Cerebellar nuclear complex (tissue), 1 donor: ENCODE measurements at places on chromosomes 16 and 17.

DNA sequence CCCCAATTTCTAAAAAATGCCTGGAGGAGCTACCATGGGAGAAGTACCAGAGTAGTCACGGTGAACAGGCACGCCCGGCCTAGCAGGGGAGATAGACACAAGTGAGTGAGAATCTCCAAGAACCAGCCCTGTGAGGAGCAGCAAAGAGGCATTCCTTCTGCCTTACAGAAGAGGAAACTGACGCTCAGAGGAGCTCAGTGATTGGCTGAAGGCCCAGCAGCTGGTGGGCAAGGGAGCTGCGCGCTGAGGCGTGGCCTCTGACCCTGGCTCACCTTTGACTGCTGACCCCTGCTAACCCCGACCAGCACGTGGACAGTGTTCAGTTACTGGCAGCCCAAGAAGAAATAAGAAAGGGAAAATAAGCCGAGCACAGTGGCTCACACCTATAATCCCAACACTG is 1.8 kb downstream of the C16orf96 start:
- DNase-seq = no peak

- DNase-seq = no peak
Observed at GRCh38 chr17:30031214-30031869, 85.3 kb upstream of the NSRP1 start.

- DNase-seq = no peak
Observed at GRCh38 chr16:50584033-50584722, 36.0 kb downstream of the NKD1 start.

DNA sequence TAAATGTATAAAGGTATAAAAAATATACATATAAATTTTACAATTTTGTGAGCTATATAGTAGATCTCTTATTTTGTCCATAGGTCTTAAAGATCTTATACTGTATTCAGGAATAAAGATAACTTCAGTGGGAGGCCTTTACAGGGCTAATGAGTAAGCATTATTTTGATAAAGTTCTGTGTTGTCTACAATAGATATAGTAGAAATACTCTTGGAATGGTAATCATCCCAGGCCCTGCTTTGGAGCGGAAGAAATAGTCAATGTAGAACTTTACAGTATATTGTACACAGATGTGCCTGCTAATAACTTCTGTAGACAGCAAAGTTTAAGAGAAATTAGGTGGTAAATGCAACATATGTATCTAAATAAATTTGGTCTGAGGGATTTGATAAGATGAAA is 42.6 kb downstream of the TENT4B start:
- DNase-seq = no peak

DNA sequence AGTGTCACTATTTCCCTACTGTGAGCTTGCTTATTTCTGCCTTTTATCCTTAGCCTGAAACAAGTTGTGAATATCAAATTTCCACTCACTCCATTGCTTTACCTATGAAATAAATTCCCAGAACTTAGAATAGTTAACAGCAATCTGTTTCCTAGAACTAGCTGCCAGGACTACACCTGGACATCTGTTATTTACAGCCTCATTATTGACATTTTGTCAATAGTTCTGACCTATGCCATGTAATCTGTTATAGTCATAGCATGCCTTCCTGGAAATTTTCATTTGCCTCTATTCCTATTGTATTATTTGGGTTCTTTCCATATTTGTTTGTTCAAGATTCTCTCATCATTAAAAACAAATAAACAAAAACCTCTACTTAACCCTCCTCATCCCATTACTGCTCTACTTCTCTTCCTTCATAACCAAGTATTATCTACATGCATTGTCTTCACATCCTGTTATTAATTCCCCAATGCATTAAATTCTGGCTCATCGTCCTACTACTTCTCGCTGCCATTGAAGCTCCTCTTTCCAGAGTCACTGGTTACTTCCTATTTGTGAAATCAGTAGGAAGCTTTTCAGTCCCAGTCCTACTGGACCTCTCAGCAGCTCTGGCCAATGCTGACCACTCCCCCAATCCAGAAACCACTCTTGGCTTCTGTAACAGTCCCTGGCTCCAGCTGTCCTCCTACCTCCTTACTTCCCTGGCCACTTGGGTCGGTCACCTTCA is 55.3 kb downstream of the PIGL start:
- DNase-seq = no peak

DNA sequence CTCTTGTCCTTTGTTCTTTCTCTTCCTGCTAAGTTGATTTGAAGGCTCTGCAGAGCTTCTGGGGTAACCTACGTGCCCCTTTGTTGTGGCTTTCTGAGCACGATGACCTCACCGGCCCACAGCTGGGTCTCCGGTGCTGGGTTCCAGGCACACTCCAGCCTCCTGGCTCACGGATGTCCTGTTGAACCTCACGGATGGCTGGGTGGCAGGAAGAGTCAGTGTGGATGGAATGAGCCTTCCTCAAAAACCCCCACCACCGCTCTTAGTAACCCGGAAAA is 116.0 kb downstream of the SOCS1 start:
- no peak for DNase-seq

- DNase-seq = no peak
Observed at GRCh38 chr16:78396673-78397072, 297.2 kb downstream of the WWOX start.

GRCh38 chr16:81560979-81561657 is 116.5 kb downstream of the CMIP start:
- DNase-seq = no peak

DNA sequence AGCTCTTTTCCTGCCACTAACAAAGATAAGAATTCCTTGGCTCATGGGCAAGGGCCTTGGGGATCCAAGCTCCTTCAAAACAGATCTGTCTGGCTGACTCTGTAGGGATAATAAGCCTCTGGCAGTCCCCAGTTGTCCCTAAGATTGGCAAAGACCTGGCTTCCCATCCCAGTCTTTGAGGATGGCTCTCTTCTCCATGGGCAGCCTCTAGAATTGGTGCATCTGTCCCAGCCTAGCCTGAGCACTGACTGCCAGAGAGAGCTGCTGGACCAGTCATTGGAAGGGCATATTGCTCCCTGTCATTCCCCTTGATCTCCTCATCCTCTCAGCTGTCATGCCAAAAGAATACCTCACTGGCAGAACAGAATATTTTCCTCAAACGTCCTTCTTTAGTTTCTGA is 13.2 kb upstream of the CUEDC1 start:
- no peak for DNase-seq

DNA sequence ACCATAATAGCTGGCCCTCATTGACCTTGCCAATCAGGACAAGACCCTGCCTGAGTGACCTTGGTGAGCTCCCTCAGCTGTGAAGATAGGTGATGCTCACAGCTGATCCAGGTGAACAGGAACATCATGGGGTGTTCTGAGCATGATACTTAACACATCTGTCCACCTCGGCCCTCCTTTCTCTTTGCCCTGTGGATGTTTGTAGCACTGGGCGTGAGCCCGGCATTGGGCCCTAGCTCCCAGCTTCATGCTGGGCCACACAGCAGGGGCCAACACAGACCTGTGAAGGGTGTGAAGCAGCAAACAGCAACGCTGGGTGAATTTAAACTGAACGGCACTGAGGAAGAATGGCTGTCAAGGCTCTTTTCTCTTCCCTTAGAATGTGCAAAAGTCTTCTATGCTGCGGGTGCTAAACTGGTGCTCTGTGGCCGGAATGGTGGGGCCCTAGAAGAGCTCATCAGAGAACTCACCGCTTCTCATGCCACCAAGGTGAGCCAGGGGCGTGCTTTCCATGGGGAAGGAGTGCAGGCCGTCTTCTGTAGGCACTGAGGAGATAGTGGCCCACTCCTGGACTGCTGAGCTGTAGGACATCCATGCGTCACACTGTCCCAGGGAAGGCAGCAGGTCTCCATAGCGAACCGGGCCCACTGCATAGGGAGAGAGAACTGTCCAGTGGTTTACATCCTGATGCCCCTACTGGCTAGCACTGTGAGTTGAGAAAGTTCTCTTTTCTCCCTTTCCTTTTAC is 35.9 kb downstream of the TMEM11 start:
- no peak for DNase-seq

GRCh38 chr17:77242118-77242851 is 101.5 kb downstream of the SEC14L1 start:
- no peak for DNase-seq

DNA sequence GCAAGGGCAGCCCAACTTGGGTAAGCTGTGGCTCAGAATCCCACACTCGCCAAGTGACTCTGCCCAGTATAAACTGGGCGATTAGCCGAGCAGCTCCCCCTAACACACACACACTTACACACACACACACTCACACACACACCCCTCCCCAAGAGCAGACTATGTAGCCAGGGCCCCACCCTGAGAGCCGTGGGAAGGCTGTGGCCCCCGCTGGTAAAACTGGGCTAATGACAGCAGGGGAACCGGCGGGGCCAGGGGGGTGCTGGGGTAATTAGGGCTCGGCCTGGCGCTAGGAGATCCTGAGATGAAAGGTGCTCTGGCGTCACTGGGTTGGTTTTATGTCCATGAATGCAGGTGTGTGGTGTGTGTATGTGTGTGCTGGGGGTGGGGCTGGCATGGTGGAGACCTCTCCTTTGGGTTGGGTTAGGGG is 1.1 kb upstream of the THRA start:
- no peak for DNase-seq

- DNase-seq = no peak
Observed at GRCh38 chr17:14067347-14067746, 2.0 kb upstream of the COX10 start.

GRCh38 chr17:8944748-8945147 is 20.8 kb downstream of the PIK3R5 start:
- no peak for DNase-seq

DNA sequence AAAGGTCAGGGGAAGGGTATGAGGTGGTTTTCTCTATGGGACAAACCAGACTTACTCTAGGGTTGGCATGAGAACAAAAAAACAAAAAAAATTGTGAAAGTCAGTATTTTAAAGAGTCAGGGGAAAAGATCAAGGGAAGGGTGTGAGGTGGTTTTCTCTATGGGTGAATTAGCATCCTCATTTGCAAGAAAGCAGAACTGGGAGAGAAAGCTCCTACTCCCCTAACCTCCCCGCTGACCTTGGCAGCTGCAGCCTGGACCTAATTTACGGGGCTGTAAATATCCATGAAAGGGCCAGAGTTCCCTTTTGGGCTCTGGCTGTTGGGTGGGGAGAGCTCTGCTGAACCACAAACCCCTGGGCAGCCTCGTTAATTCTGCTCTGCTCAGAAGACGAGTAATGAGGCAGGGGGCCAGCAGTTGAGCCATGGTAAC is 10.6 kb downstream of the RHBDL3 start:
- DNase-seq = no peak

GRCh38 chr16:46568472-46569230 is 52.5 kb downstream of the SHCBP1 start:
- no peak for DNase-seq

GRCh38 chr17:57819285-57819684 is 30.6 kb downstream of the MRPS23 start:
- DNase-seq = no peak

DNA sequence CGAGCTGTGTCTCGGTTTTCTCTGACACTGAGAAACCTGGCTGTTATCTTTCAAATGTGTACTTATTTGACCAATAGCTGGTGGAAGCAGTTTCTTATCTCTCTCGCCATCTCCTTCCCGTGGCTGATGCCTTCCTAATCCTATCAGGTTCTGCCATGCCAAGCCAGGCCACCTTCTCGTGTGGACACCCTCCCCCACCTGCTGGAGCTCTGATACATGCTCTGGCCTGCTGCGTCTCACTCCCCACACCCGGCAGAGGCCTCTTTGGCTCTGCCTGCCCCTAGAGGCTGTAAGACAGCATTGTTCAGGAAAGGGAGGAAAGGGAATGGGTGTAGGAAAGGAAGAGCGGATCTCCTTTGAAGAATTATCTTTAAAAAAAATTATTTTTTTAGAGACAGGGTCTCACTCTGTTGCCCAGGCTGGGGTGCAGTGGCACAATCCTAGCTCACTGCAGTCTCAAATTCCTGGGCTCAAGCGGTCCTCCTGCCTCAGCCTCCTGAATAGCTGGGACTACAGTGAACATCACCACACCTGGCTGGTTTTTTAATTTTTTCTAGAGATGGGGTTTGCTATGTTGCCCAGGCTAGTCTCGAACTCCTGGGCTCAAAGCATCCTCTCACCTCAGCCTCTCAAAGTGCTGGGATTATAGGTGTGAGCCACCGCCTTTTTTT is 7.5 kb upstream of the ARMC5 start:
- DNase-seq = no peak

DNA sequence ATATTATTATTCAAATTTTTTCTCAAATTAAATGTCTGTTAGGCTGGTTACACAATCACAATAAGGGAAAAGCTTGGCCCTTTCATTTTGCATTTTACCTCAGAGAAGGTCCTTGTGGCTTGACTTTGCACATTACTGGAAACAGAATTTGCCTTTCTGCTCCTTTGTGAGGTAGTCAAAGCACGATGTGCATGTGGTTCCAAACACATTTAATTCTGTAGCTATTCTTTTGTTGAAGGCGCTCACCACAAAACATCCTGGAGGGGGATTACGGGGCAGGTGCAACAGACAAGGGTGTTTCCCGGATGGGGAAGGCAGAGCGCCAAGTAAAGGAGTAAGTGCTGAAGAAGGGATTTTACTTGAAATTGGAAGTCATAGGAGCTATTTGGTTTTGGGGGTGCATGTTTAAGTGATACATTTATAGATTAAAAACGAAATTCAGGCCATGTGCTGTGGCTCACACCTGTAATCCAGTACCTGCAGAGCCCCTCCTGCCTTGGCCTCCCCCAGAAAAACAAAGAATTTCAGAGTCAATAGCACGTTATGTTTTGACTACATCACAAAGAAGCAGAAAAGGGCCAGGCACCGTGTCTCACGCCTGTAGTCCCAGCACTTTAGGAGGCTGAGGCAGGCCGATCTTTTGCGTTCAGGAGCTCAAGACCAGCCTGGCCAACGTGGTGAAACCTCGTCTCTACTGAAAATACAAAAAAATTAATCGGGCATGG is 31.2 kb upstream of the TENT4B start:
- no peak for DNase-seq

- no peak for DNase-seq
Observed at GRCh38 chr16:80034948-80035663, 434.6 kb upstream of the MAF start.

GRCh38 chr17:75773808-75774470 is 8.9 kb upstream of the GALK1 start:
- no peak for DNase-seq

GRCh38 chr16:1768061-1768766 is 3.1 kb downstream of the NME3 start:
- no peak for DNase-seq

- no peak for DNase-seq
Observed at GRCh38 chr16:1785846-1786170, 3.0 kb downstream of the NUBP2 start.

DNA sequence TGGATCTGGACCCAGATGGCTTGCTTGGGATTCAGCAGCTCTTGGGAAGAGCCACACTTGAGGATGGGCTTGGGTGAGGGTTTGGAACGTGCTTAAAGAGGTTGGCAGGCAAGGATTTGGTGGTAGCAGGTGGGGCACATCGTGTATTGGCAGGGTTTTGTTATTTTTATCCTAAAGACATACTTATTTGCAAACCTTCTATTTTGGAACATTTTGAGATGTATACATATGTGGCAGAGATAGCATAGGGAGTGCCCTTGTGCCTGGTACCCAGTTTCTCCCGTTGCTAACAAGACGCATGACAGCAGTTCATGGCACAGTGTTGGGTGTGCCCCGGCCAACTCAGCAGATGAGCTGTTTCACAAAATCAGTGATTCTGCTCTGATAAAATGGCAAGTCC is 9.1 kb downstream of the BANP start:
- DNase-seq = no peak
